Activated CD4-positive, CD25-positive, alpha-beta regulatory T cell treated with anti-CD3 and anti-CD28 coated beads, Interleukin-2, amount 50 U/mL, for 24 hours (primary cell): ENCODE measurements at places on chromosomes 5 and 9.
A peak's percentile ranks its signal among the peaks of the same experiment; 100 is the strongest.

DNA sequence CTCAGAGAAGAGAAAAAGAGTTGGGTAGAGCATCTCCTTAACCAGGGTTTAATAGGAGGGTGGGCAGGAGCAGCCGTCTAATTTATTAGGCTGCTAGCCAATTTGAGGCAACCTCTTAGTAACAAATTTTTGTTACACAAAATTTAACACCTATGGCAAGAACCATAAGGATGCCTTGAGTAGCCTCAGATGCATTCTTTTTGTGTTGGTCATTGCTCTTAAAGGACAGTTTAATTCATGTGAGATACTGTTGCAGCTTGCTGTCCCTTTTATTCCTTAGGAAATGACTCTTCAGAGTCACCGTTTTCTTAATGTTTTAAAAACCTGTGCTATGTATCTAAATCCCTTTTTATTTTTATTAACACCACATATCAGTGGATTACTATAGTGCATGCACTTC, 255.1 kb downstream of the MAST4 start:
- ATAC-seq = no peak

GRCh38 chr5:57166276-57166675, 7.6 kb upstream of the GPBP1 start:
- no peak for ATAC-seq

GRCh38 chr5:179833709-179834070, 13.0 kb downstream of the SQSTM1 start:
- ATAC-seq = no peak

DNA sequence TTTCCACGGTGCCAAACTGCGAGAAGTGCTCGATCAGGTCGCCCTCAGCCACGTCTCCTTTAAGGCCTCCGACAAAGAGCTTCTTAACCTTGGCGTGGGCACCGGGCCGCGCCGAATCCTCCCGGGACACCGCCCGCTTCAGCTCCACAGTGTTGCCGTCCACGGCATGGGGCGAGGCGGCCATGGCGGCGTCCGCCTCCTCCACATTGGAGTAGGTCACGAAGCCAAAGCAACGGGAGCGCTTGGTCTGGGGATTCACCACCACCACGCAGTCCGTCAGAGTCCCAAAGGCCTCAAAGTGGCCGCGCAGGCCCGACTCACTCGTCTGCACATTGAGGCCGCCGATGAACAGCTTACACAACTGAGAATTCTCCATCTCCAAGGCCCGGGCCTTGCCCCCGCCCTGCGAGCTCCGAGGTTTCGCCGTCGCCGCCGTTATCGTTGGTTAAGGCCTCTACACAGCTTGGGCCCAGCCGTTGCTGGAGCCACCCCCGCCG, 424 bp downstream of the HNRNPA0 start:
- ATAC-seq = peak; percentile 10

- ATAC-seq = peak; percentile 53
Measured at GRCh38 chr5:14595189-14595588, 13.6 kb downstream of the OTULINL start.

DNA sequence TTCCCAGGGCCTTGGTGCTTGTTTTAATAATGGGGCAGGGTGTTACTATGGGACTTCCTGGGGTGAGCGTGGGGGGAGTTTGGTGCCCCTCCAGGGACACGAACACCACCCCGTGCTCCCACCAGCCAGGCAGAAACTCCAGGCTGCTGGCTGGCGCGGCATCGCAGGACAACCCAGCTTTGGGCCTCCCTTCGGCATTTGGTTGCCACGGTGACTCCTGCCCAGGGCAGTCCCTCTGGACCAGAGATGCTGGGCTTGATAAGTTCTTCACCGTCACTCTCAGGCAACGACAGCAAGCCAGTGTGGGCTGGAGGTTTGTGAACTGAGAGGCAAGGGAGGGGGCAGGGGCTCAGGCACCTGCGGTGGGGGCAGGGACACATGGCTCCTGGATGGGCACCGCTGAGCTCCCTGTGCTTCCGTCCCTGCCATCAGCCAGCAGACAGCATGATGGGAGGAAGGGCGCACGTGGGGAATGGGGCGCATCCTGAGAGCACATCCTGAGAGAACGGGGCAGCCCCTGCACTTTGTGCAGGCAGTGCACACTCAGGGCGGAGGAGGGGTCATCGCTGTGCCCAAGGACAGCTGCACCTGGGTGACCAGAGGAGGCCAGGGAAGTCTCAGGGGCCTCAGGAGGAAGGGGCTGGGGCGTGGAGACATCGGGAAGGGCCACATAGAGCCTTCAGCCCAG, 116.4 kb downstream of the RXRA start:
- no peak for ATAC-seq

GRCh38 chr9:127452691-127453090, 1.4 kb downstream of the LRSAM1 start:
- no peak for ATAC-seq

DNA sequence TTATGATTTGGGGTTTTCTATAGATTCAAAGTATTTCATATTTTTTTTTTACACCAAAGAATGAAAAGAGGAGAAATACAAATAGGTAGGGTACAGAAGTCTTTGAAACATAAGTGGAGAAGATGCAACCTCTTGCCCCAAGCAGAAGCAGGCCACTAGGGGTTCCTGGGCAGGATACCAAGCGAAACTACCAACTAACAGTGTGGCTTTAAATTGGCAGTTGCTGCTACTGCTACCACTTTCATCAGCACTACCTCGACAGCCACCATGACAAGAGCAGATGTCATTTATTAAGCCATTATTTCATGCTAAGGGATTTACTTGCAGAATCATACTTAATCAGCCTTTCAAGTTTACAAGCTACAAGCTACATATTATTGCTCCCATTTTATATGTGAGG, 288.1 kb downstream of the NR3C1 start:
- ATAC-seq = no peak

DNA sequence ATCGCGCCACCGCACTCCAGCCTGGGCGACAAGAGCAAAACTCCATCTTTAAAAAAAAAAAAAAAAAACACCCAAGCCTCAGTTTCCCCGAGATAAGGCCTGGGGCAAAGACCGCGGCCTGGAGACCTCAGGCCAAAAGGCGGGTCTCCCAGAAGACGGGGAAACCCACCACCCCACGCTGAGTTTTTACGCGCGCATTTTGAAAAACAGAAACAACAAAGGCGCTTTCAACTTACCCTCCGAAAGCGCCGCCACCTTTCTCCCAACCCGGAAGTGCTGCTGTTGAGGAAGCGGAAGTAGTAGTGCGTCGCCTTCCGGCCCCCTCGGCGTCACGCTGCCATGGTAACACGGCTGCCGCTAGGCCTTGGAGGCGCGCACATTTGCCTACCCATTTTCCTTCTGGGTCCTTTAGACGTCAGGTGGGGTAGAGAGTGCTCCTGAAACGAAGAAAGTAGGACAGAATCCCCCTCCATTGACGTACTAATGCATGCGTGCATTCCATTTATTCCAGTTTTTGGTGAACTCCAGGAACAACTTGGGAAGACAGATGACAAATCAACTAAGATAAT, at the start of gene TTF1:
Gene TTF1 (minus strand): TSS at position 287 of the 569 bp plus-strand sequence. CDS start 4,019 bp downstream, outside the sequence.
- peak; percentile 94 for ATAC-seq

DNA sequence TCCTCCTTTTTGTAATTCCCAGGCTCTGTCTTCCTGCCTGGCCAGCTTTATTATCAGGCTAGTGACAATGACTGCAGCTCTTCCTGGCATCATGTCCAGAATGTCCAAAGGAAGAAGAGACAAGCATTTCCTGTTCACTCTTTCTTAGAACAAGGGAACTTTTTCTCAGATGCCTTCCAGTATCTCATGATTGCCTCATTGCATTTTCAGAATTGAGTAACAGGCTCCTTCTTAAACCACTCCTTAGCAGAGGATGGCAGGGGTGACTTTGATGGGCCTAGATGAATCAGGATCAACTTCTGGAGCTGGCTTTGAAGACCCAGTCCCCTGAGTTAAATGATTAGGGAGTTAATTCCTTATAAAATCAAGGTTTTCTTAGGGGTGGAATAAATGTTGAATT, 92.9 kb upstream of the RASGRF2 start:
- no peak for ATAC-seq

DNA sequence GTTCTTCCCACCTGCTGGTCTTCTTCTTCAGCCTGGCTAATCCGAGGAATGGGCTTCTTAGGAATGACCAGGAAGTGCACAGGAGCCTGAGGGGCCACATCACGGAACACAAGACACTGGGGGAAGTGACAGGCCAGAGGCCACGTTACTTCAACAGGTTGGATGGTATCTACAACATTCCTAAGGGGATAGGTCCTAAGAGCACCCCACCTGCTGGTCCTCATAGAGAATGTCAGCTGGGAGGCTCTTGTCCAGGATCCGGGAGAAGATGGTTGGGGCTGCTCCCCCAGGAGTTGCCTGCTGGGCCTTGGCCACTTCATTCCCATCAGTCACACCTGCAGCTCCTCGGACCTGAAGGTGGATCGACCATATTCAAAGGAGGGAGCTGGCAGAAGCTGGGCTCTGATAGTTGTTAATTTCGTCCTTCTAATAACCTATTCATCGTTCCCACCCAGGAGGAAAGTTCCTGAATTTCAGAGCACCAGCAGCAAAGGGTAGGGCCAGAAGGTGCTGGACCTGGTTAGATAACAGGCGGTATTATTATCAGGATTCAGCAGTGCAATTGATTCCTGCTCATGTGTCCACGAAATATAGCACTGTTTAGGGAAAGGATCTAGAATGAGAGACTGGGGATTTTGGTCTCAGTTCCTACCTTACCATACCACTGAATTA, 1.3 kb downstream of the HINT2 start:
- ATAC-seq = no peak

GRCh38 chr9:135886147-135886981, 21.0 kb downstream of the CAMSAP1 start:
- ATAC-seq = no peak
